ENCODE measurements at places on chromosomes 5 and 9. TPM values are rescaled to one million over a fixed set of nuclear protein-coding genes. Genes with fewer than 3 reads are reported as not detected.

- H3K27ac ChIP-seq: no peak overlapping the region
- H3K36me3 ChIP-seq: no peaks in the 10 kb centered on the region
- no peak overlapping the region for H3K4me3 ChIP-seq
- H3K27me3 ChIP-seq: no peaks in the 10 kb centered on the region
Observed at GRCh38 chr5:157126-157715, 34.1 kb upstream of the LRRC14B start.

- H3K27me3 ChIP-seq: no peaks in the 10 kb centered on the region
- no peak for DNase-seq
- H3K36me3 ChIP-seq: no peaks in the 10 kb centered on the region
- H3K4me1 ChIP-seq: no peaks in the 10 kb centered on the region
Observed at GRCh38 chr5:30736669-30737068, 456.8 kb upstream of the CDH6 start.

DNA sequence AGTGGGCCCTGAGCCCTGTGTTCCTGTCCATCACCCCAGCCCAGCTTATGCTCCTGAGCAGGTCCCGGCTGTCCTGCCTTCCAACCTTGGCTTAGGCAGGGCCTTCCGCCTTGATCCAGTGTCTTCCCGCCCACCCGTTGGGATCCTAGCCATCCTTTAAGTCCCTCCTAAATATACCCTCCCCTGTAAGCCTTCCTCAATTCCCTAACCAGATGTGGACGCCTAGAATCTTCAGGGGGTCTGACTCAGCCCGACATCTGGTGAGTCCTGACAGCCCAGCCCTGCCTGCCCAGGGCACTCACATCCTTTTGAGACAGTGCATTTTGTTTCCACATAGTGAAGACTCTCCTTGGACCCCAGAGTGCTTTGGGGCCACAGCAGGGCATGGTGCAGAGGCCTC is 23.7 kb downstream of the SLC6A7 start:
- H3K4me3 ChIP-seq: no peak overlapping the region
- H3K27me3 ChIP-seq: no peaks in the 10 kb centered on the region
- no peaks in the 10 kb centered on the region for H3K36me3 ChIP-seq
- peak; percentile 34 for DNase-seq
- no peaks in the 10 kb centered on the region for H3K4me1 ChIP-seq
- H3K27ac ChIP-seq: no peak overlapping the region

DNA sequence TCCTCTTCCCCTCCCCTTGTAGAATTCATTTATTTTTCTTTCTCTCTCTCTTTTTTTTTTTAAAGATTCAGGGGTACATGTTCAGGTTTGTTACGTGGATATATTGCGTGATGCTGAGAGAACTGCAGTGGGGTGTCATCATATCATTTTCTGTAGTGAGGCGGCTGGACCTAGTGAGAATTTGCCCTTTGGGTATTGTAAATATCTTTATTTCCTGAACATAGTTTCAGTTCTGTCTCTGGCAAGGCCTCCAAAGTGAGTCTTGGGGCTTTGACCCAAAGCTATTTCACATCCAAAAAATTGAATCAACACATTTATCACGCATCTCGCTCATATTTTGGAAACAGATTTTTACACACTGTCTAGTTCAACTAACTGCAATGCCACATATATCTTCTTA is 25.4 kb upstream of the MYOT start:
- H3K27me3 ChIP-seq: peaks cover 7% of the 10 kb centered on the region
- no peak for DNase-seq
- H3K36me3 ChIP-seq: no peaks in the 10 kb centered on the region
- H3K27ac ChIP-seq: no peak overlapping the region

C5orf63 gene
- total RNA-seq: 2.2 TPM

AFAP1L1 gene
- 0.21 TPM for total RNA-seq

ALDH1A1 gene
- total RNA-seq: 8.8 TPM

RIOK2 gene
- total RNA-seq: 44.1 TPM

DNA sequence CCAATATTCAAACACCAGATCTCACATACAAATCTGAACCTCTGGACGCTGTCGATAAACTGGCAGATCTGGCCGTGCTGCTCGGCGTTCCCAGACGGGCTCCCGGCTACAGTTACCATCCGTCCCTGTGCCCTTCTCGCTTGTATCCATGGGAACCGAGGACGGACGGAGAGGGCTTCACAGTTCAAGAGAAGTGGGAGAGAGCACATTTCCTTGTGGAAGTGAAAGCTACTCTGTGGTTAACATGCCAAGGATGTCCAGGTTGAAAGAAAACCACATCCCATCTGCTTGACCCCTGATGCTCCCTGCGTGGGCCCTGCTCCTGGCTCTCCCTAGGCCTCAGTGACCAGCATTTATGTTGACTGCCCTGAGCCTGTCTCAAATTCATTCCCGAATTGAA is 6.3 kb upstream of the DBN1 start:
- no peaks in the 10 kb centered on the region for H3K4me1 ChIP-seq
- peak overlapping the region; percentile 30 for H3K27ac ChIP-seq
- H3K27me3 ChIP-seq: no peaks in the 10 kb centered on the region
- no peak overlapping the region for H3K4me3 ChIP-seq
- no peak for DNase-seq

DNA sequence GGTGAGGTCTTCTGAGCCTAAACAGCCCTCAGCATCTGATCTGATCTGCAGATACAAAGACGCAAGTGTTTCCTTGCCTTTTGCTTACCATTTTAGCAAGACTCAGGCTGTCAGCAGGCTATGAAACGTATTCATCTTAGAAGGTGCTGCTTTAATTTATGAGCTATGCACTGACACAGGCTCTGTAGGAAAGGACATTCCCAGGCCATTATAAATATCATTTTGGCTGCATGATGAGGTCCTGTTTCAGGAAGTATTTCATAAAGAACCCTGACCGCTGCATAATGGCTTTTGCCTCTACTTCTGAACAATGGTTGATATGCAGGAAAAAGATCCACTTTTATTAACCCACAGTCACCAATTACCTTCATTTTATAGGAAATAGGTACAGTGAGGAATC is 98.4 kb upstream of the CAST start:
- no peaks in the 10 kb centered on the region for H3K36me3 ChIP-seq
- peak overlapping the region; percentile 6 for H3K27ac ChIP-seq

DNA sequence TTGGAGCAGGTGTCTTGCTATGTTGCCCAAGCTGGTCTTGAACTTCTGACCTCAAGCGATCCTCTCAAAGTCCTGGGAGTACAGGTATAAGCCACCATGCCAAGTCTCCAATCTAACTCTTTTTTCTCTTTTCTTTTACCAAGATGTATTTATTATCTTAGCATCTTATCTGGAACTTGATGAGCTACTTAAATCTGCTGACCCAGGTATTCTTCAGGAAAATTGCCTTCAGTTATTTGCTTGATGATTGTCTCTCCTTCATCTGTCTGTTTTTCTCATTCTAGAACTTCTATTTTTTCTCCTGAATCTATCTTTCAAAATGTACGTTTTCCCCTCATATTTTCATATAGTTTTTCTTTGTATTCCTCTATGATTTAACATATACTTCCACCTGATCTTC is 158.2 kb upstream of the DMAC1 start:
- H3K27ac ChIP-seq: no peak overlapping the region
- DNase-seq: no peak

DNA sequence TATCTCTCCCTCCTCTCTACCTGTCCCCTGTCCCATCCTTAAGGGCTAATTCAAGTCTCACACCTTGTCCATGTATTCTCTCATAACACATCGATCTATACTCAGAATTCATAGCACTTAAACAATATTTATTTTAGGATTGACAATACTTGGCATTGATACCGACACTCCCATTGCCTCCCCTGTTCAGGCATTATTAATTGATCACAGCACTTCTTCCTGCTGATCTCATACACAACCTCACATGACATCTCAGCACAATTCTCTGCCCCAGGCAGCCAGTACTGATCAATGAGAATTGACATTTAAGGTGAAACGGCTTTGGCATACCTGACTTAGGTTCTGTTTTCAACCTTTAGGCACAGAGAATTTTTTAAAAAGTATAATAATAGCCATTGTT is 582.4 kb upstream of the BRINP1 start:
- no peak for DNase-seq
- no peaks in the 10 kb centered on the region for H3K4me1 ChIP-seq
- H3K27me3 ChIP-seq: peaks cover 13% of the 10 kb centered on the region
- H3K36me3 ChIP-seq: no peaks in the 10 kb centered on the region
- no peak overlapping the region for H3K27ac ChIP-seq
- no peak overlapping the region for H3K4me3 ChIP-seq

SPATA9 gene
- not detected for total RNA-seq

- H3K27ac ChIP-seq: no peak overlapping the region
- H3K27me3 ChIP-seq: no peaks in the 10 kb centered on the region
- peaks cover 22% of the 10 kb centered on the region for H3K4me1 ChIP-seq
- H3K4me3 ChIP-seq: no peak overlapping the region
- DNase-seq: no peak
Observed at GRCh38 chr9:131235480-131235851, 40.8 kb downstream of the FAM78A start.

- H3K27ac ChIP-seq: no peak overlapping the region
- peaks cover 23% of the 10 kb centered on the region for H3K4me1 ChIP-seq
- DNase-seq: peak; percentile 52
- no peak overlapping the region for H3K4me3 ChIP-seq
- H3K27me3 ChIP-seq: no peaks in the 10 kb centered on the region
Observed at GRCh38 chr5:14250084-14250695, 107.0 kb downstream of the TRIO start.

DNA sequence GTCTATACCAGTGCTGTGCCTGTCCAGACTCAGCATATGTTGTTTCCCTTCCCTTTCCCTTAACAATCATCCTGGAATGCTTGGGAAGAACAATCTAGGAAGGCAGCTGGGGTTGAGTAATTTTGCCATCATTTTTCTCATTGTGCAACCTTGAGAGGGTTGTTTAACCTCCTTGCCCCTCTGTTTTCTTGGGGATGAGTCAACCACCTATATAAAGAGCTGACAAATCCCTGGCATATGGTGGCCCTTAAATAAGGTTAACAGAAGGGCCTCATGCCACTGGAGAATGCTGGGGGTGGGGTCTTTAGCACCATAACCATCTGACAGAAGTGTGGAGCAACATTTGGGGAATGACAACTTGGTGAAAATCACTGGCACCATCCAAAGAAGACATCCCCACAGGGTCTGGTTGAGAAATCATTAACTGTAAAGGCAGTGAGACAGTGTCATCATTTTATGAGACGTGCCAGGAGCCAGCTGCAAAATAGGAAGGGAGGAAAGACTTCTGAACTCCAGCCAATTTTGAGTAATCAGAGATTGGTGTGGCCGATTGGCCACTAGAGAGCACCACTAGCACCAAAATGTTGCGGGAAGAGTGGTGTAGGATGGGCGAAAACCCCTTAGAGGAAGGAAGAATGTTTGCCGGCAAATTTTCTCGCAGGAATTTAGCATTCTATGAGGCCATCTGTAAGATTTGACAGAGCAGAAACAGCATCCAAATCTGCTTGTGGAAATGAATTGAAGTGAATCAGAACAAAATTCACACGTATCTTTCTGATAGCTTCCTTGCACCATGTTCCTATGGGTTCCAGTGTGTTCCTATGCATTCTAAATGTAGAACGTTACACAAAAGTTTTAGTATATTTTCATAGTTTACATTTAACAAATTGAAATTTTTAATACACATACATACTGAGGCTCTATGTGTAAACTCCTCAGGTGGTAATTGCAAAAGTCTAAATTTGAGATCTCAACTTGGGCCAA is 113.8 kb downstream of the MSX2 start:
- H3K27me3 ChIP-seq: no peaks in the 10 kb centered on the region
- H3K4me1 ChIP-seq: no peaks in the 10 kb centered on the region
- DNase-seq: peak; percentile 53

MAN1B1 gene
- total RNA-seq: 48.6 TPM

DNA sequence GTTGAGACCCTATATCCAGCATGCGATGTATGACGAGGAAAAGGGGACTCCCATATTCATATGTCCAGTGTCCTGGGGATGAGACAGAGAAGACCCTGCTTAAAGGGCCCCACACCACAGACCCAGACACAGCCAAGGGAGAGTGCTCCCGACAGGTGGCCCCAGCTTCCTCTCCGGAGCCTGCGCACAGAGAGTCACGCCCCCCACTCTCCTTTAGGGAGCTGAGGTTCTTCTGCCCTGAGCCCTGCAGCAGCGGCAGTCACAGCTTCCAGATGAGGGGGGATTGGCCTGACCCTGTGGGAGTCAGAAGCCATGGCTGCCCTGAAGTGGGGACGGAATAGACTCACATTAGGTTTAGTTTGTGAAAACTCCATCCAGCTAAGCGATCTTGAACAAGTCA is 17.1 kb downstream of the BTNL3 start:
- H3K4me3 ChIP-seq: no peak overlapping the region
- H3K27ac ChIP-seq: no peak overlapping the region
- H3K36me3 ChIP-seq: no peaks in the 10 kb centered on the region
- no peak for DNase-seq

DNA sequence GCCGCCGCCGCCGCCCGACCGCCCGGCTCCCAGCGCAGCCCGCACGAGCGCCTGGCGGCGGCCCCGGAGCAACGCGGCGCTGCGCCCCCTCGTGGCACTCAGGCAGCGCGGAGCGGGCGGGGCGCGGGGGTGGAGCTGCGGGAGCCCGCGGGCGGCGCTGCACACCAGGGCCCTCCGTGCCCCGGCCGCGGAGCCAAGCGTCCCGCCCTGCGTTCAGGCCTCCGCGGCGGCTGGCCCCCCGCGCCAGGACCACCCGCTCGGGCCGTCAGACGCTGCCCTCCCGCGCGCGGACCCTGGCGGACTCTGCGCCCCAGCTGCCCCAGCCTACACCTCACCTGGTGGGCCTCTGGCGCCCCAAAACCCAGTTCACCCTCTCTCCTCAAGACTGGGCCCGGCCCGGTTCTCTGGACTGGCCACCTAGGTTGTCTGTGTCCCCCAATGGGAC is at the start of gene RASGEF1C:
RASGEF1C (minus strand) TSS at position 75 of the 445 bp plus-strand sequence. CDS start 71,159 bp downstream, outside the sequence.
- DNase-seq: peak; percentile 70
- peaks cover 5% of the 10 kb centered on the region for H3K4me1 ChIP-seq
- no peaks in the 10 kb centered on the region for H3K27me3 ChIP-seq

DNA sequence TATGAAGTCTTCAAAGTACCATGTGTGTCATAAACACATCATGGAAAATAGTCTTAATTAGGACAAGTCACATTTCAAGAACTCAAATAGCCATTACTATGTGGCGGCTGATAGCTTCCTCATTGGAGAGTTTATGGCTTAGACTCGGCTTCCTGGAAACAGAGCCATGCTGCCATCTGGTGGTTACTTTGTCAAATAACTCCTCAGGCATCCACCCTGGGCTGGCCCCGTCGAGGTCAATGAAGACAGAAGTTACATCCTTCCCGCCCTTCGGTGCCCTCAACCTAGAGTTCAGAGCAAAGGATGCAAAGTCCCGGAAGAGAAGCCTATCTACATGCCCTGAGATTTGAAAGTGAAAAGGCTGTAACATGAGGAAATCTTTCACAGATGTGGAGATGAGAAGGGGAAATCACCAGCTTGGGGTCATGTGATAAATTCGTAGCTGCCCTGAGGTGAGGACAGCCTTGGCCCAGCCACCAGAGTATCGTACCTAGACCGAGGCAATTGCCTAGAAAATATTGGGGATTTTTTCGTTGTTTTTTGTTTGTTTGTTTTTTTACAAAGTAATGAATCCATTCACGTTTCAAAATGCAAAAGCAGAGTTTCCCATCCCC is 45.5 kb upstream of the ZNF169 start:
- H3K4me3 ChIP-seq: no peak overlapping the region
- peaks cover 12% of the 10 kb centered on the region for H3K4me1 ChIP-seq
- DNase-seq: peak; percentile 81
- peaks cover 4% of the 10 kb centered on the region for H3K27me3 ChIP-seq
- H3K36me3 ChIP-seq: no peaks in the 10 kb centered on the region
- H3K27ac ChIP-seq: no peak overlapping the region

Measured in A673 (cell line).